ENCODE measurements at places on chromosomes 11 and 22.

DNA sequence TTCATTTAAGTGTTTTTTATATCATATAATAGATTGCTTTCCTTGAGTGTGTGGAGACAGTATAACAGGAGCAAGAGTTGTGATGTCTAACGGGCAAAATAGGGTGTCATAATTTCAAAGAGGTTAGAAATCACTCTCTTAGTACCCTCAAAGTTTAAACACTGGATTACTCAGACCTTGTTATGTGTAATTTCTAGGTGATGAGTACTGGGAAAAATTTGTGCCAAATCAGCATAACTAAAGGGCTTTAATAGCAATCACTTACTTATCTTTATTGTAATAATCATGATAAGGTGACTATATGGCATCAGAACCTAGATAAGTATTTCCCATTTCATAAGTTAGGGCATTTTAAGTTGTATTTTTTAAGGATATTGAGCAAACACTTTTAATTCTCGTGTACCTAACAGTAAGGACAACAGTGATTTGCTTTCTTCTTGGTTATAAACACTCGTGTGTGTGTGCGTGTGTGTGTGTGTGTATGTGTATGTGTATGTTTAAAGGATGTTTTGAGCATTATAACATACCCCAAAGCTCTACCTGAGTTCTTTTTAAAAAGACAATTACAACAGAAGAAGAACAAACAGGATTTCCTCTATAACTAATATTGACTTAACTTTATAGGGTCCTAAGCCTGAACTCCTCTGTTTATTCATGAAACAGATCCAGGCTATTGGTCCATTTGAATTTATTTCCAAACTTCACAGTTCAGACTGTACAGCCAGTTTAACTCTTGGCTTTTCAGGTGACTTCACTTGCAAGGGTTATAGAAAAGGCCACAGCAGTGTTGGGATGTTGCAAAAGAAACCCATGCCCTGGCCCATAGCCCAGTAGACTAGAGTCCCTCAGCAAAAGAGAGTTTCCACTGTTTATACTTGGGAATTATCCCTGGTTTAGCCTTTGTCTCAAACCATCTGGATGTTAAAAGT lies 23.7 kb upstream of the PDE3B start:
- no peak for DNase-seq

- DNase-seq, result peak; percentile 65
Measured at GRCh38 chr11:65857500-65857852, 504 bp downstream of the CFL1 start.

GRCh38 chr22:17700778-17701177 lies 62.2 kb downstream of the BCL2L13 start:
- DNase-seq, result no peak

DNA sequence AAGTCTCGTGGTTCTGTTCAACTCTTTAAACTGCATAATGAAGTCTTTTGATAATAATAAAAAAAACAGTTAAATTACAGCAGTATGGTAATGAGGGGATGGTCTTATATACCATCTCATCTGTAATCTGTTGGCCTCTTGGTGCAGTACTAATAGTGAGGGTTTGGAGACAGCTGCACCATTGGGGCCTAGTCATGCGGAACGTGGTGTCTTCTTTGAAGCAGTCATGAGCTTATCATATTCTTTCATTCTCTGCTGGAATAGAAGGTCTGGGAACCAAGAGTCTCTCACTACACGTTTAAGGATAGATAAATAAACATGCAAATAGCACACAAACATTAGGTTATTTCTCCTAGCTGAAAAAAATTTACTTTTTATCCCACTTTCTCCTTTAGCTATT lies 40.9 kb upstream of the OR9Q1 start:
- no peak for DNase-seq

GRCh38 chr11:74776546-74776945 lies 27.9 kb downstream of the RNF169 start:
- DNase-seq, result no peak

- no peak for DNase-seq
Measured at GRCh38 chr11:47442514-47442913, 6.4 kb downstream of the RAPSN start.

- DNase-seq, result no peak
Measured at GRCh38 chr11:123168955-123169484, 26.0 kb downstream of the CLMP start.

- no peak for DNase-seq
Measured at GRCh38 chr11:133950874-133951326, 5.9 kb downstream of the IGSF9B start.

DNA sequence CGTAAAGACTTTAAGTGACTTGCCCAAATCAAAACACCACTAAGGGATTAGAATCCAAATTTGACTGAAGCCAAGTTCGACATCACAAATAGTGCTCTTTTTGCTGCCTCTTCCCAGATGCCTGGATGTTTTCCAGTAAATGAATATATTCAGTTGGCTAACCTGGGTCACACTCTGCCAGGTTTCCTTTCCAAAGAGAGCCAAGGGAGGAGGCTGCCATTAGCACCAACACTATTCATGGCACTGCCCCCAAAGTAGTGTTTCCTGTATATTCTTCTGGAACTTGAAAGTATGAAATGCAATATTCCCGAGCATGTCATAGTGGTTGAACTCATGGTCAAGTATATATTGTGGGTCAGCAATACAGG lies 219.3 kb upstream of the UBASH3B start:
- DNase-seq, result no peak

- DNase-seq, result no peak
Measured at GRCh38 chr11:10784232-10785145, 24.2 kb downstream of the EIF4G2 start.

- no peak for DNase-seq
Measured at GRCh38 chr11:64879244-64879900, 951 bp upstream of the EHD1 start.

GRCh38 chr11:44905131-44905866 lies 45.4 kb downstream of the TP53I11 start:
- no peak for DNase-seq

DNA sequence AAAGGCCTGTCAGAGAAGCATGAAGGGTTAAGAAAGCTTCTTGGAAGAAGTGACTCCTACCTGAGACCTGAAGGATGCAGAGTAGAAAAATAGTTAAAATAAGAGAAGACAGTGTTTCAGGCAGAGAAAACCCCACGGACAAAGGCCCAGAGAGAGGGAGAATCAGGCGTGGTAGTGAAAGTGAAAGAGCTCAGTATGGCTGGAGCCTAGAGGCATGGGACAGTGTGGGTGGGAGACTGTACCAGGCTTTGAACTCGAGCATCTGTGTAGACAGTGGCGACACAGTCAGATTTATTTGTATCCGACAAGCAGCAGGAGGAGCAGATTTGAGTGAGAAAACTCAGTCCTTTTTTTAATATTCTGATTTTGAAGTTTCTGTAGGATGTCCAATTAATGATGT lies 360.0 kb downstream of the OPCML start:
- no peak for DNase-seq

GRCh38 chr22:21688341-21688705 lies 22.5 kb downstream of the PPIL2 start:
- no peak for DNase-seq

GRCh38 chr22:48647606-48648515 lies 1179.8 kb downstream of the BRD1 start:
- no peak for DNase-seq

GRCh38 chr11:16027621-16028020 lies 328.7 kb downstream of the SOX6 start:
- DNase-seq, result no peak

DNA sequence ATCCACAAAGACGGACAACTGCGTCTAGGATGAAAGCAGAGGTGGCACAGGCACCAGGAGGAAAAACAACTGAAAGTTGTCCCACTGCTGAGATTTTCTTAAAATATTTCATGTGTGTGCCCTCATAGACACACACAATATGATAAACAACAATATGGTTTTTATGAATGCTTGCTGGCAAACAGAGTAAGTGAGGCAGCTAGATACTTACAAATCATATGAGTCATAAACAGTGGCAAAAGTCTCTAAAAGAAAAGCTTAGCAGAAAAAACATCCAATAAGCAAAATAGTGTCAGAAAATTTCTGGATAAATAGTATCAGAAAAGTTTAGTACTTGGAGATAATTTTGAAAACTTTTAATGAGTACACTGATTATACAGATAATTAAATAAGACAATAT lies 101.2 kb upstream of the DDI1 start:
- no peak for DNase-seq

GRCh38 chr11:126863294-126863997 lies 137.1 kb downstream of the KIRREL3 start:
- no peak for DNase-seq

- no peak for DNase-seq
Measured at GRCh38 chr11:93051186-93051585, 81.7 kb downstream of the MTNR1B start.

DNA sequence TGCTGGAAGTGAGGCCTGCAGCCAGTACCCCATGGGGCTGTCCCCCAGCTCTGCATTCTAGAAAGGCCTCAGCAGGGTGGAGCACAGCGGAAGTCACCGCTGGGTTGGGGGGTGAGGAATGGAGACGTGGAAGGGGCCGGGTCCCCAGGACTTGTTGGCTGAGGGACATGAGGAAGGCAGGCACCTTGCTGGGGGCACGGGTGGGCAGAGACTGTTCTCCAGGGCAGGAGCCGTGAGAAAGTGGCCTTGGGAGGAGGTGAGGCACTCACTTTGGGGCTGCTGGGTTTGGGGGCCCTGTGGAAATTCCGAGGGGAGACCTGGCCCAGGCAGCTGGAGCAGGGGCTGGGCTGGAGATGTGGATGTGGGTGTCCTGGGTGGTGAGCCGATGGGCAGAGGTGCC lies 5.0 kb downstream of the TNNI2 start:
- no peak for DNase-seq

- DNase-seq, result no peak
Measured at GRCh38 chr11:30328681-30329080, 5.8 kb downstream of the ARL14EP start.

- no peak for DNase-seq
Measured at GRCh38 chr11:3157381-3158130, 7.6 kb downstream of the OSBPL5 start.

GRCh38 chr11:67158221-67158620 lies 39.2 kb downstream of the KDM2A start:
- no peak for DNase-seq

GRCh38 chr11:40328890-40329614 lies 1130.4 kb downstream of the LRRC4C start:
- no peak for DNase-seq

- no peak for DNase-seq
Measured at GRCh38 chr11:68735125-68735524, 16.2 kb downstream of the TESMIN start.

GRCh38 chr22:39117585-39118191 lies 20.6 kb downstream of the APOBEC3H start:
- DNase-seq, result peak; percentile 60

GRCh38 chr22:17922925-17923903 lies 101.1 kb downstream of the MICAL3 start:
- DNase-seq, result no peak

DNA sequence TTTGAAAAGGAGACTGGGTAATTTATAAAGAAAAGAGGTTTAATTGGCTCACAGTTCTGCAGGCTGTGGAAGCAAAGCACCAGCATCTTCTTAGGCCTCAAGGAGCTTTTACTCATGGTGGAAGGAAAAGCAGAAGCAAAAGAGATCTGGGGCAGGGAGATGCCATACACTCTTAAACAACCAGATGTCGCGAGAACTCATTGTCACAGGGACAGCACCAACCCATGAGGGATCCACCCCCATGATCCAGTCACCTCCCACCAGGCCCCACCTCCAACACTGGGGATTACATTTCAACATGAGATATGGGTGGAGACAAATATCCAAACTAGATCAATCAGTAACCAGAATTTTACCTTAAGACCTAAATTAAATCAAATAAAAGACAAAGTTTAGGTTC lies 87.2 kb downstream of the C11orf91 start:
- no peak for DNase-seq

- peak; percentile 12 for DNase-seq
Measured at GRCh38 chr11:18721561-18722292, 4.3 kb downstream of the IGSF22 start.

- DNase-seq, result no peak
Measured at GRCh38 chr11:126834573-126834972, 166.0 kb downstream of the KIRREL3 start.

DNA sequence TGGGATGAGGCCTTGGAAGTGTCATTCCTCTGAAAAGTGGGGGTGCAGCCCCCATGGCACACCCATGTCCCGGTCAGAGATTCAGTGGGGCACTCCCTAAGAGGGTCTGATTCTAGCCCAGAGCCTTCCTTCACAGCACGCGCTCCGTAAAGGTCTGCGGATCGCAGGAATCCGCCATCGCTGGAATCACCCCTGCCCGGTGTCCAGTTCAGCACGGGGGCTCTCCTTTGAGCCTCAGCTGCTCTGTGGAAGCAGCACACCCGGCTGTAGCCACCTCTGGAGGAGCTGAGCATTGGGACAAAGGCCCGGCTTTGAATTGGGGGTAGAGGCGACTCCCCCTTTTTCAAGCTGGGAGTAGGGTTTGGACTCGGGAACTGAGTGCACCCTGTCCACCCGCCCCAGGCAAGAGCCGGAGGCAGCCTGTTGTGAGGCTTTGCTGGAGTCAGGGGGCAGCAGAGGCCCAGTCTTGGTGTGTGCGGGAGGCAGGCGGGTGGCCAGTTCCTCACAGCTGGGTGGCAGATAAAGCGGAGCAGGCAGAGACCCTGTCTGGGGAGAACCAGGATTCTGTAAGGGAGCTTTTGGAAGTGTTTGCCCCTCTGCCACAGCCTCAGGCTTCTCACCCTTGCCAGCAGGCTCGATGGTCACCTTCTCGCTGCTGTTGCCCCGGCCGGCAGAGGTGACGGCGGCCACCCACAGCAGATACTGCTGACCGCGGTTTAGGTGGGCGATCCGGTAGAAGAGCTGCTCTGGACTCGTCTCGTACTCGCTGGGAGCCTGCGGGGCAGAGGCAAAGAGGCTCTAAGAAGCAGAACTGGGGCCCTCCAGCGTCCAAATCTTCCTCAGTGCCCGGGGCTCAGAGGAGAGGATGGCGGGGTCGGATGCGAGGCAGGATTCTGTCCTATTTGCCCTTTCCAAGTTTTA lies 115.9 kb downstream of the CEP164 start:
- no peak for DNase-seq

- no peak for DNase-seq
Measured at GRCh38 chr11:68177877-68178276, 35.2 kb downstream of the KMT5B start.

DNA sequence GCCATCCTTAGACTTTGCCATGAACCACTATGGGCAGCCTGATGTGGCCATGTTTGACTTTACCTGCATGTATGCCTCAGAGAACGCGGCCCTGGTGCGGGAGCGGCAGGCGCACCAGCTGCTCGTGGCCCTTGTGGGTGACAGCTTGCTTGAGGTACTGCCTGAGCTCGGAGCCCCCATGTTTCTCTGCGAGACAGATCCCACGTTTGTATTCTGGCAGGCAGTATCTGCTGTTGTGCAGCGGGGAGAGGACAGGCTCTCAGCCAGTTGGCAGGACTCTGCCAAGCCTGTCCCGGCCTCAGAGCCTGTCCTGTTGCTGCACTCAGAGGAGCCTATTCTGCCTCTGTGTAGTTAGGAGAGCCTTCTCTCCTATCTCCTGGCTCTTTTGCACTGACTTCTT lies 109.9 kb downstream of the MICAL2 start:
- DNase-seq, result no peak

DNA sequence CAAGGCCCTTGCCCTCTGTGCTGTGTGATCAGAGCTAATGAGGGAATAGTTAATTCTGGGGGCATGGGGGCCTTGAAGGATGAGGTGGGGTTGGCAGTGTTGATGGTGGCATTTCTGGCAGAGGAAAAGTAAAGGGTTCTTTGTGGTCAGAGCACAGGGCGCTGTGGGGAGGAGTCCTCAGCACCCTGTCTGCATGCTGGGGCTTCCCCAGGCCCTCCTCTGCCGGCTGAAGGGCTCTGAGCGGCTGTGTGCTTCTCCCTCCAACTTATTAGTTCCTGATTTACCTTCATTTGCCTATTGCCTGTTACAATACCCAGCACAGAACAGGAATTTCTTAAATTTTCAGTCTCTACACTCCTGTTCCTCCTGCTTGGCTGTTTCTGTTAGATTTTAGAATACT lies 122.8 kb downstream of the HIPK3 start:
- no peak for DNase-seq
